ENCODE measurements at places on chromosomes 3 and 15.

DNA sequence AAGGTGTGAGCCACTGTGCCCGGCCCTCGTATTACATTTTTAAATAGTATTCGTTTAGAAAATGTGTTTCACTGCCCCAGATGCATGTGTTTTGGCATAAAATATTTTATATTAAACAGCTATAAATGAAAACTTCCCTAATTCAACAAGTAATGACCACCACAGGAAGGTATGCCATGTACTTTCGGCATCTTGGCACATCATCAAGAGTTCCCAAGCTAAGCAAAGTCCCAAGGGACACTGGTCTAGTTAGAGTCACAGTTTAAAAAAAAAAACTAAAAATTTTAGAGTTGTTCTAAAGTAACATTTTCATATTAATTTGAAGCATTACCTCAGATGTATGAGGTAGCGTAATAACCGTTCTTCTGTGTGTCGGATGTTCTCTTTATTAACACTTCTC is 15.6 kb upstream of the ARPP19 start:
- no peak for DNase-seq

- no peak for DNase-seq
Observed at GRCh38 chr3:72724070-72724469, 124.2 kb downstream of the SHQ1 start.

DNA sequence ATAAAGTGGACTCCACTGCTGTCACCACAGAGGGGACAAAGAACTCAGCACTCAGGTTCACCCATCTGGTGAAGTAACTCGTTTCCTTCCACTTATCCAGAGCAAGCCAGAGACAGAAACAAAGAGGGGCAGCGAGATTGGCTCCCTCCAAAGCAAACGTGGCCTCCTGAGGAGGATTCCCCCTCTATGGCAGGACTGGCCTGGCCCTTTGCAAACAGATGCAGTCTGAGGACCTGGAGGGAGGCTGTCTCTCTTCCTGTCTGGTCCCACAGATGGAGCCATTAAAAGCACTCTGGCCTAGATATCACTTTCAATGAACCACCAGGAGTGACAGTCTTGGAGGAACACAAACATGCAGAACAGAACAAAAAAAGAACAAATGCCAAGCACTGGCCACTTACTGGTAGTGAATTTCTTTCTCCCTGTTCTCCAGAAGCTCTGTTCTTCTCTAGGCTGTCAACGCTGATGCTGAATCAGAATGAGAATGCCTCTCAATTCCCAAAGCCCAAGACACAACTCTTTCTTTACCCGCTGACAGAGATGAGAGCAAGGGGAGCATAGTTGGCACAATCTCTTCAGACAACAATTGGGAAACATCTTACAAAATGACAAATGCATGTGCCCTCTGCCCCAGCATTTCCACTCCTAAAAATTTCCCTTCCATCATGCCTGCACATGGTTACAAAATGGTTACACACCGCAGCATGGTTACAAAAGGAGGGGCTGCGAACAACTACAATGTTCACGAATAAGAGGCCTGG is 14.3 kb downstream of the KLHL25 start:
- no peak for DNase-seq

GRCh38 chr3:69011096-69011730 is 2.3 kb downstream of the EOGT start:
- no peak for DNase-seq

DNA sequence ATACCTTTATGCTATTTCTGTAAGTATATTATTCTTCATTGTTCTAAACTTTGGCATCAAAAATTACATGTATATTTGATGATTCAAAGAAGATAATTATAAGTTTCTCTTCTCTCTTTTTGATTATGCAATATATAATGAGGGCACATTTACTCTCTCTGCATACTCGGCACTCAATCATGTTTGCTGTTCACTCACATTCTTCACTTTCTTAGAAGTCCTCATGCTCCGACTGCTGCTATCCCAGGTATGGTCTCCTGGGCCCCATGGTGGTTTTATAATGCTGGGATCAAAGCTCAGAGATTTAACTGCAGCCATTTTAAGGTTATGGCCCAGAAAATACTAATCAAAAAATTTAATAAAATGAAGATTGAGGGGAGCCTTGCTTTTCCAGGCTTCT is 529.7 kb upstream of the IL12A start:
- no peak for DNase-seq

- DNase-seq, result no peak
Observed at GRCh38 chr15:93523481-93523880, 434.5 kb upstream of the RGMA start.

GRCh38 chr3:101036213-101036618 is 43.0 kb upstream of the ABI3BP start:
- no peak for DNase-seq

DNA sequence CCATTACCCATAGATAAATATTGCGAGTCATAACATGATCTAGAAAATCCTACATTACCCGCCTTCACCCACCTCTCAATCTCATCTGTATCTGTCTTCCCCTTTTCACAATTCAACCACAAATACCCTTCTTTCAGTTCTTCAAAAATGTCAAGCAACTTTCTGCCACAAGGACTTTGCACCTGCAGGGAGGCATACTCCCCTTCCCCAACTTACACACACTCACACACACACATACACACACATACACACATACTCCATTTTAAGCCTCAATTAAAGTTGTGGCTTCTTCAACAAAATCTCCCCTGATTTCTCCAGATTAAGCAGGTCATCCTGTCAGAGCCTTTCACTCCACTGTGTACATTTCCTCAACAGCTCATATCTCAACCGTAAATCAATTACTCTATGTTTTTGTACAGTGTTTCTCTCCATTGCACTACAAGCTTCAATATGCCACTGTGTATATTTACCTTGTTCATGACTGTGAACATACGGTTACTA is 33.1 kb upstream of the CCDC50 start:
- no peak for DNase-seq

- no peak for DNase-seq
Observed at GRCh38 chr3:180306691-180307090, 270.0 kb upstream of the PEX5L start.

GRCh38 chr3:148820361-148821245 is 7.0 kb upstream of the CPB1 start:
- no peak for DNase-seq

DNA sequence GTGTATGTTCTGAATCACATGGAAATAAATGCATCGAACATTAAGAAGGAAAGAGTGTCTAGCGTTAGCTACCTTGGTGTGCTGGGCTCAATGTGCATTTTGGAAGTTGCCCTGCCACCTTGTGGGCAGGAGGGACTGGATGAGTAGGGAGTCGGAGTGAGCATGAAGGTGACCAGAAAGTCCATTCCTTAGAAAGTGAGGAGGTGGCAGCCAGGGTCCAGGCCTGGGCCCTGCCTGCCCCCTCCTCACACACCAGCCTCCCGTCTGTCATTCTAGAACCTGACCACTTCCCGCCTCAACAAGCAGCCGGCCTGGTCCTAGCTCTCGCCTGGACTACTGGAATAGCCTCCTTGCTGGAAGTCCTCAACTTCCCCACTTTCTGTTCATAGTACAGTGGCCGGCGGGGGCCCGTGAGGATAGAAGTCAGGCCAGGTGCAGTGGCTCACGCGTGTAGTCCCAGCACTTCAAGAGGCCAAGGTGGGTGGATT is 10.2 kb upstream of the GATA2 start:
- DNase-seq, result no peak

- no peak for DNase-seq
Observed at GRCh38 chr3:56769116-56769707, 32.5 kb downstream of the ARHGEF3 start.

Measured in CD4-positive, alpha-beta T cell treated with Interleukin-1 beta for 1 hour (primary cell).